GM12892 (cell line): ENCODE measurements at places on chromosomes 1 and 21.
A peak's percentile ranks its signal among the peaks of the same experiment; 100 is the strongest.

- DNase-seq = peak; percentile 48
Measured at GRCh38 chr1:111222308-111223125, 5.0 kb upstream of the CHI3L2 start.

- no peak for DNase-seq
Measured at GRCh38 chr1:245960171-245960570, 546.9 kb downstream of the SMYD3 start.

DNA sequence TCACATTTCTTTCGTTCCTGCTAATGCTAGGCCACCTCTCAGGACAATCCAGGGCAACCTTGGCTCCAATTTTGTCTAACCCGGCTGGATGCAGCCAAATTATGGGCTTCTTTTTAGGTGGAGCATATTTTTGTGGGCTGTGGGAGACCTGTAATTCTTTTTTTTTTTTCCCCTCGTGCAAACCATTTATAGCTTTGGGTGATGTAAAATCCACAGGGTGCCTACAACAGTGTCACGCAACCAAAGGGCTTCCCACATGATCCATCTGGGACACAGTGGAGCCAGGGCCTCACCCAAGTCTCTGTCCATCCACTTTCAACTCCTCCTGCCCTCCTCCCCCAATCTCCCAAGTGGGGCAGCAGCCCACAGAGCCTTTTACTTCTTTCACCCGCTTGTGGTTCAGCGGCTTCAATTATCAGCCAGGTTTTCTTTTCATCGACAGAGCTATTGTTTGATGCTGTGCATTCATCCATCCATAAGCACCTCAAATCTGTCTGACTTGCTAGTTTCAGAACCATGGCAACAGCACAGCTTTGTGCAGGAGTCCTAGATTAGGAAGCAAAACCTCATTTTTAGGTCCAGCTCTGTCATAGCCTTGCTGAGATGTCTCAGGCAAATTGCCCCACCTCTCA, 10.0 kb upstream of the OVAAL start:
- DNase-seq = no peak

DNA sequence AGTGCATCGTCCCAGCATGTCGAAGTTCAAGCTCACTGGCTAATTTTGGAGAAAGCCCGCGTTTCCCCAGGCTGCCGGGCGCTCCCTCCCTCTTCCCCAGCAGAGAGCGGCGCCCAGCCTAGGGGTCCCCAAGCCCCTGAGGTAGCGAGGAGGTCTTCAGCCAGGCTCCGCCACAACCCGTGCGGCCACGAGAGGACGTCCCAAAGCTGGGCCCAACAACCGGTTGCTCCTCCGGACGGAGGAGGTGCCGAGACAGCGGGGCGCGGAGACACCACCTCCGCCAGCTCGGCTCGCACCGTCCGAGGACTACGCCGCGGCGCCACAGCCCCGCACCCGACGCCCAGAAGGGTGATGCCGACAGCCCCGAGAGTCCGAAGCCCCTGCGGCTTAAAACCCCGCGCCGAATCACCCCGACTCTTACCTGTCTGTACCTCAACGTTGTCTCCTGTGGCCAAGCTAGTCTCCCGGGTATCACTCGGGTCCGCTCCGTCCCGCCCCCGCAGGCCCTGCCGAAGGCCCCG, at the start of gene DENND2C:
Gene DENND2C (minus strand): TSS at position 488 of the 521 bp plus-strand sequence. CDS start 44,065 bp downstream, outside the sequence.
- DNase-seq = no peak

- DNase-seq = no peak
Measured at GRCh38 chr1:117068580-117068979, 8.5 kb downstream of the TTF2 start.

DNA sequence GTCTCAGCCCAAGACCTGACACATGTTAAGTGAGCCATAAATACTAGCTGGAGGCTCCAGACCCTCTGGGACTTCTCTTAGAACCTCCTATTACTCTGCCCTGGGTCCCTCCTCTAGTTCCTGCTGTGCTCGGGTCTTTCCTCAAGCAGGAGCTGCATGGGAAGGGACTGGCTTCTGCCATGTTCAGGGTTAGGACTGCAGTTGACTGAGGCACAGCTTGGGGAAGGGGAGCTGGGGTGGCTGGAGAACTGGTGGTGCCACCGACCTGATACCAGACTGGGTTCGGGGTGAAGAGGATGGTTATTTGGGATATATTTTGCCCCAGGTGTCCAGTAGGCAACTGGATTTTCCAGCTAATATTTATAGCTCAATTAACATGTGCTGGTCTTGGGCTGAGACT, 15.7 kb downstream of the HYI start:
- DNase-seq = no peak

DNA sequence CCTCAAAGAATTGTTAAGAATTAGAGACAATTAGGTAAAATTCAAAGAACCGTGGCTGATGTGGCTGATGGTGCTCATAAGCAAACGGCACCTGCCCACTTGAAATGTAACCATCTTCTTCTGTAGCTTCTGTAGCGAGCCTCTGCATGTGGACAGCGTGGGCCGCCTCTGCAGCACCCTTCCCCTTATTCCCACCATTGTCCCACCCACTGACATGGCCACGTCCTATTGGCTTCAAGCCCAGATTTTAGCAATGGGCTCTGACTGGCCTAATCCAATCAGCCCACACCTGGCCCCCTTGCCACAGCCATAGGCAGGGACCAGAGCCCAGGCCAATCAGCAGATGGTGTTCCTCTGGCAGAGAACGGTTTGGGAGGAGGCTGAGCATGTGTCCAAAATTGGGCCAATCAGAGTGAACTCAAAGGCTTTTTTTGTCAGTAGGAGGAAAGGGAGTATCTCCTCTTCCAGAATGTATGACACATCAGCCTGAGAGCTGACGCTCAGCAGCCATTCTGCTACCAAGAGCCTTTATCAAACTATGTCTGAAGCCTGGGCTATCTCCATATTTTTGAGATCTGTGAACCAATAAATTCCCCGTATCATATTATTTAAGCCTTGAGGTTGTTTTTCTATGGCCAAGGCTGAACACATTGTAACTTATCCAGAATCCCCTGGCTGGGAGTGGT, 518.5 kb downstream of the SMYD3 start:
- no peak for DNase-seq

GRCh38 chr1:213119794-213120193, 68.8 kb downstream of the RPS6KC1 start:
- no peak for DNase-seq

DNA sequence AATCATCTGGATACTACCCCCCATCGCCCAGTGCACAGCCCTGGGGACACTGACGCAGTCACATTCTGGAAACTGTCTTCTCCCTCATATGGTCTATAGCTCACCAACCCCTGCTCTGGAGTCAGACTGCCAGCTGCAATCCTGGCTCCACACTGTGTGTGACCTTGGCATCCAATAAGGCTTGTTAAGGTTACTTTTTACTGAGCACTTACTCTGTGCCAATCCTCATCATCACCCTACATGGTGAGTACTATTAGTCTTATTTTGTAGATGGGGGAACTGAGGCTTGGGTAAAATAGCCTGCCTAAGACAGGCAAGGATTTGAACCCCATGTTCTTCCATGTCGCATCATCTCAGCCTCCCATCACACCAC, 34.9 kb downstream of the AHDC1 start:
- no peak for DNase-seq

GRCh38 chr1:167121375-167122120, 27.7 kb downstream of the STYXL2 start:
- DNase-seq = no peak

GRCh38 chr1:198598796-198599321, 40.0 kb upstream of the PTPRC start:
- no peak for DNase-seq

DNA sequence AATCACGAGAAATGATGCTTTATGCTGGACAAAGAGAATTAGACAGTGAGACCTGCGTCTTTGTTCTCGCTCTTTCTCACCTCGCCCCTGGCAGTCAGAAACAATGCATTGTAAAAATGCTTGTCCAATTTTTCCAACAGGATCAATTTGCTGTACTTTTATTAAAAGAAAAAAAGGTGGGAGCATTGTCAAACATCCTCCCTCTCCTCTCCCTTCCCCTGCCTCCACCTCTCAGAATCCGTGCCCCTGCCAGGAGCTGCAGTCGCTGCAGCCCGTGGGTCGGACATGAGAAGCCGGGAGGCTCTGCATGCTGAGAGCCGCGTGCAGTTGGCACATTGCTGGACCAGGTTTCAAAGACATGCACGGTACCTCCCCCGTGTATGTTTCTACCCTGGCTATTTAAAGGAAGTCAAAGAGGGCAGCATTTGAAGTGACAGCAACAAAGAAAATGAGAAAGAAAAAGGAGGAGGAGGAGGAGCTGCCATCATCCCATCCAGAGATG, 161.0 kb upstream of the KAZN start:
- DNase-seq = no peak

DNA sequence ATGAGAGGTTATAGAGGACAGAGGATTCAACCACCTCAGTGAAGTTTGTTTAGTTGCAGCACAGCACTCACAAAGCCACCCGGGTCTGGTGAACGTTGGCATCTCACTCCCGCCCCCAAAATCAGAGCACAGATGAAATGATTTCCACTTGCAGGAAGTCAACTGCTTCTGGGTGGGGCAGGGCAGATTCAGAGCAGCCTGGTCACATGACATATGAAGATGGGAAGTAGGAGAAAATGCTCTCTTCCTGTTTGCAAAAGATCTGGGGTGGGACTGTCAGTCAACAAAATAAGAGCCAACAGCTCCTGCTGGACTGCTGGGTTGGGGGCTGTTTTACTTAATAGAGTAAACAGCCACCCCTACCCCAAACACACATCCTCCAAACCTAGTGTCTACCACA, 43.2 kb downstream of the LRRC71 start:
- no peak for DNase-seq

GRCh38 chr1:227673441-227673840, 61.7 kb downstream of the JMJD4 start:
- no peak for DNase-seq

GRCh38 chr1:201419746-201420607, 1.6 kb downstream of the TNNI1 start:
- no peak for DNase-seq

DNA sequence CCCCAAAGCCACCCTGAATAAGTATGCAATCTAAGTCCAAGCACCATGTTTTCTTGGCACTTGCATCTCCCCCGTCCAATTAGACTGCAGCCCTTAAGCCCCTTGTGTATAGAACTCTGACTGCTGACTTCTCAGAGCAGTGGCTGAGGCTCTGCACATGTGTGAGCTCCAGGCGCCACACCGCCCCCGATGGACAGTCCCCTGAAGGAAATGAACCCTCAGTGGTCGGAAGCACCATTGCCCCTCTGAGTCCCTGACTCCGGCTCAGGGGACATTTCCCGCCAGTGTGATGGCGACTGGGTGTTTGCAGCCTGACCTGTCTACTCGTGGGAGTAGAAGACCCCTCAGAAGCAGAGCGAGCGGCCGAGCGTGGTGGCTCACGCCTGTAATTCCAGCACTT, 37.2 kb upstream of the SCCPDH start:
- no peak for DNase-seq

DNA sequence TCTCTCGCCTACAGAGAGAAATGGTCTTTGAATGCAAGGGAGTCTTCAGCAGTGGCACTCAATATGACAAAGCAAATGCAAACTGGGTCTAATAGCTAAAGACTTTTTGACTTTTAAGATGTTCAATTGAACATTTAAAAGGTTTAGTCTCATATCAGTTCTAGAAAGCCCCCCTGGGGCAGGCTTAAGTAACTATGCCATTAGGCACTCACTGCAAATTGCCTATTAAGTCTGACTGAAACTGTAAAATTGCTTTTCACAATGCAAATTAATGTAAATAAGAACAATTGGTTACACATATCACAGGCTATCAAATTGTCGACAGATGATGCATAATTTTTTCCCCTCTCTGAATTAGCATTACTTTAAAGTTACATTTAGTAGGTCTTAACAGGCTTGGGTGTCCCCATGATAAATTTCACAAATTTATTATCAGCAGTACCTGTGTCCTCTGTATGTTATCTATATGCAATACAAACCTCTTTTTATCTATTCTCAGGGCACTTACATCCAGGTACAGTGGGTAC, 329.1 kb downstream of the LRRIQ3 start:
- no peak for DNase-seq

DNA sequence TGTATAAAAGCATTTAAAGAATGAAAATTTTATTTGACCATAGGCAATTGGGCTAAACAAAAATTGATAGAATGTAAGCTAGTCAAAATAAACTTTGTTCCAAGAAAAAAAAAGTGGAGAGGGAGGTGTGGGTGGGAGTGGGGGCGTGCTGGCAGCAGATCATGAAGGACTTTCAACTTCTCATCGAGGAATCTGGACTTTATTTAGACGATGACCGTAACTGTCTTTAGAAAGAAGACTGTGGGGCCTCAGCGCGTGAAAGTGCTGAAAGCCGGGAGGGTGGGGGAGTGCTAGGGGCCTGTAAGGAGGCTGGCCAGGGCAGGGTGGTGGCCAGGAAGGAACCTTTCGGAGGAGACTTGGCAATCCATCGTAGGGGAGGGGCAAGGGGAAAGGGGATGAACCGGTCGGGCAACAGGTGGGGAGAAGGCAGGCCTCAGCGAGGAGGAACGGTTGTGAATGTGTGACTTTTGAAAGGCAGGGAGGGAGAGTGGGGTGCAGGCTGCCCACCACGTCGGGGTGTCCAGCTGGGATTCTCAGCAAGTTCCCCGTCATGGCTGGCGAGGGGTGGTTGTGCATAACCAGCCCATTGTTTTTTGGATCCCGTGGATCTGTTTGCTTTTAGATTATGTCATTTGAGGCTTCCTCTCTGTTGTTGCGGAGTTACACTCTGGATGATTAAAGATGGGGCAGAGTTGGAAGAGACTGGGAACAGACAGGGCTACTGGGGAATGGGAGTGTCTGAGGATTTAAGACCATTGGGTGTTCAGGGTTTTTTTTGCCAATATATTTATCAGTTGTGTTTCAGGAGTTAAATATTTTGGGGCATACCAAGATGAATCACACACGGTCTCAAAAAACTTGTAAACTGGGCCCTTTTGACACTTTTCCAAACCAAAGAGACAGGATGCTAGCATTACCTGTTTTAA, 35.5 kb downstream of the HUNK start:
- no peak for DNase-seq

- DNase-seq = no peak
Measured at GRCh38 chr1:89512996-89513720, 11.5 kb upstream of the LRRC8B start.

- no peak for DNase-seq
Measured at GRCh38 chr1:38332649-38333310, 286.2 kb upstream of the POU3F1 start.

- no peak for DNase-seq
Measured at GRCh38 chr1:197367627-197368026, 99.6 kb downstream of the CRB1 start.

DNA sequence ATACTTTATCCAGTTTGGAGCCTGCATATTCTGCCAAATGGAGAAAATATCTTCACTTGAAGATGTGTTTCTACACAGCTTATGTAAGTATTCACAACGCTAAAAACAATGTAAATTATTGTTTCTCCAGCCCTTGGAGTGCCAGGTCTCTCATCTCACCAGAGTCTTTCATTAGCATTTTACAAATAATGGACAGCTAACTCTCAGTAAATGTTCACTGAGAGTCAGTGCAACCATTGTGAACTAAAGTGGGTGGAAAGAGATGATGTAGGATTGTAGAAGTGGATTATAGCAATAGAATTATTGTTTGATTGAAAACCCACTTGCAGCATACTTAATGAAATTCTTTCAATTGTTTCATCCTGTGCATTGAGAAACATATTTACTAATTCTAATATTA, 8.3 kb upstream of the FAM177B start:
- DNase-seq = no peak

- DNase-seq = no peak
Measured at GRCh38 chr1:63326473-63327380, 4.4 kb downstream of the FOXD3 start.

GRCh38 chr1:200353232-200353631, 56.6 kb downstream of the ZNF281 start:
- no peak for DNase-seq

GRCh38 chr1:155313261-155313660, 4.6 kb downstream of the FDPS start:
- DNase-seq = no peak

GRCh38 chr1:55935236-55935635, 644.1 kb downstream of the PLPP3 start:
- no peak for DNase-seq
